ENCODE measurements at places on chromosomes 6 and 20. TPM values are rescaled to one million over a fixed set of nuclear protein-coding genes. Genes with fewer than 3 reads are reported as not detected.

The ABHD16B gene
- not detected for total RNA-seq

The ZFP57 gene
- total RNA-seq, result not detected

The GNAS-AS1 gene
- not detected for total RNA-seq

The SLX4IP gene
- 4.2 TPM for total RNA-seq

The RBM39 gene
- 358 TPM for total RNA-seq

The SLC12A5 gene
- not detected for total RNA-seq

The LY6G6D gene
- not detected for total RNA-seq

The GGTLC1 gene
- total RNA-seq, result not detected
